ENCODE measurements at places on chromosomes 16 and 17. TPM values are rescaled to one million over a fixed set of nuclear protein-coding genes. Genes with fewer than 3 reads are reported as not detected.

Gene MT4
- total RNA-seq = not detected

Gene CES3
- 6.8 TPM for total RNA-seq

Gene NPIPB13
- 21.1 TPM for total RNA-seq

Gene ATAD5
- 31.5 TPM for total RNA-seq

Gene PROCA1
- 6.0 TPM for total RNA-seq
